CD4-positive, alpha-beta memory T cell (primary cell): ENCODE measurements at places on chromosomes 12 and 14. TPM values are rescaled to one million over a fixed set of nuclear protein-coding genes. Genes with fewer than 3 reads are reported as not detected.

The RNU4-1 gene
- total RNA-seq, result 1,200 TPM

The TXNRD1 gene
- total RNA-seq, result 64.5 TPM

The NYNRIN gene
- 0.32 TPM for total RNA-seq

The HDAC7 gene
- 139 TPM for total RNA-seq

The SDR9C7 gene
- not detected for total RNA-seq

GRCh38 chr14:71773898-71774481 lies 158.2 kb upstream of the RGS6 start:
- DNase-seq, result no peak
- H3K27ac ChIP-seq, result no peak overlapping the region
- no peaks in the 10 kb centered on the region for H3K27me3 ChIP-seq
- H3K36me3 ChIP-seq, result no peaks in the 10 kb centered on the region
- no peak overlapping the region for H3K4me3 ChIP-seq

DNA sequence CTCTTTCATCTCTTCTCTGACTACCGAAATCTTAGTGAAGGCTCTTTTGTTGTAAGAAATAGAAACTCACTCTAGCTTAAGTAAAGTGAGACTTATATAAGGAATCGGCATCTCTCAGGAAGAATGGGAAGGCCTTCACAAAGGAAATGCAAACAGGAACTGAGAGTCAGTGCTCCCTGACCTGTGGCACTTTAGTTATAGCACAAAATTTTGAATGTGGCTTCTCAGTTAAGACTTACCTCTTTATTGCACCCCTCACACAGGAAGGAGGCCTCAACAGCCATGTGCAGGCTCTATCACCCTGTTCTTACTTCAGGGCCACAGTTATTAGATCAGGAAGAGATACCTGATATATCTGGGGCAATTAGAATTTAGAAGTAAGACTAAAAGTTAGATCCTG lies 224.7 kb upstream of the EGLN3 start:
- H3K4me1 ChIP-seq, result no peaks in the 10 kb centered on the region
- H3K36me3 ChIP-seq, result no peaks in the 10 kb centered on the region

DNA sequence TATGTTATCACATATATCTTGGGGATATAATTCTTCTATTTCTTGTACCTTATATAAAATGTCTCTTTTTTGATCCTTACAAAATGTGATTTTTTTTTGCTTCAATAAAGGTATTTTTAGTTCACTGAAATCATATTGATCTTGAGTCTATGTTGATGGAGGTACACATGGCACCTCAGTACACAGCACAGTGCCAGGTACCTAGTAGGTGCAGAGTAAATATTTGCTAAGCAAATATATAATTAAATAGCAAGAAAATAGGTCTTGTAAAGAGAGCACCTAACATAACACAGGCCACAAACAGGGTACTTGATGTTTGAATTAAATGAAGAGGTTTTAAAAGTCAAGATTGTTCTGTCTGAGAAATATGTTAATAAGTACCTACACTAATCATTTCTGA lies 69.7 kb downstream of the CIT start:
- H3K36me3 ChIP-seq, result no peaks in the 10 kb centered on the region
- no peaks in the 10 kb centered on the region for H3K4me1 ChIP-seq
- no peak overlapping the region for H3K27ac ChIP-seq

- H3K4me1 ChIP-seq, result no peaks in the 10 kb centered on the region
- no peaks in the 10 kb centered on the region for H3K36me3 ChIP-seq
- no peak overlapping the region for H3K27ac ChIP-seq
- H3K27me3 ChIP-seq, result no peaks in the 10 kb centered on the region
These were observed 160.6 kb downstream of the ADGRD1 start for GRCh38 chr12:131114271-131114670.

- H3K36me3 ChIP-seq, result no peaks in the 10 kb centered on the region
- no peak for DNase-seq
- H3K27ac ChIP-seq, result no peak overlapping the region
- H3K4me3 ChIP-seq, result no peak overlapping the region
- H3K27me3 ChIP-seq, result no peaks in the 10 kb centered on the region
These were observed 142.4 kb downstream of the PLCZ1 start for GRCh38 chr12:18595412-18595811.

DNA sequence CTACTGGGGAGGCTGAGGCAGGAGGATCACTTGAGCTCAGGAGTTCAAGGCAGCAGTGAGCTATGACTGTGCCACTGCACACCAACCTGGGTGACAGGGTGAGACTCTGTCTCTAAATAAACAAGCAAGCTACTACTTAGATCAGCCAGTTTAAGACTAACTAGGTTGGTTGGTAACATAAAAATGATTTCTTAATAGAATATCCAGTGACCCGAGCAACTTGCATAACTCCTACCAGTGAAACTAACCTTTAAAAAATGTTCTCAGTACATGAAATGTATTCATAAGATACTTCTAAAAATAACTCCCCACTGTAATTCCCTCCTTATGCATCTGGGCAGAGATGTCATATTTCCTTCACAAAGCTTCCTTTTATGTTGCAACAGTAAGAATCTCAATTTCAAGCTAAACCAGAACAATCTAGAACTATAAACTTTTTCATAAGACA lies 15.9 kb downstream of the TAOK3 start:
- H3K27ac ChIP-seq, result no peak overlapping the region
- H3K4me3 ChIP-seq, result no peak overlapping the region
- H3K36me3 ChIP-seq, result no peaks in the 10 kb centered on the region
- no peak for DNase-seq
- H3K4me1 ChIP-seq, result peaks cover 41% of the 10 kb centered on the region
- no peaks in the 10 kb centered on the region for H3K27me3 ChIP-seq

- no peak overlapping the region for H3K27ac ChIP-seq
- H3K4me1 ChIP-seq, result peaks cover 14% of the 10 kb centered on the region
- no peak overlapping the region for H3K4me3 ChIP-seq
- peaks cover 29% of the 10 kb centered on the region for H3K36me3 ChIP-seq
- peak; percentile 14 for DNase-seq
- no peaks in the 10 kb centered on the region for H3K27me3 ChIP-seq
These were observed 20.7 kb downstream of the GTF2A1 start for GRCh38 chr14:81200054-81200453.

DNA sequence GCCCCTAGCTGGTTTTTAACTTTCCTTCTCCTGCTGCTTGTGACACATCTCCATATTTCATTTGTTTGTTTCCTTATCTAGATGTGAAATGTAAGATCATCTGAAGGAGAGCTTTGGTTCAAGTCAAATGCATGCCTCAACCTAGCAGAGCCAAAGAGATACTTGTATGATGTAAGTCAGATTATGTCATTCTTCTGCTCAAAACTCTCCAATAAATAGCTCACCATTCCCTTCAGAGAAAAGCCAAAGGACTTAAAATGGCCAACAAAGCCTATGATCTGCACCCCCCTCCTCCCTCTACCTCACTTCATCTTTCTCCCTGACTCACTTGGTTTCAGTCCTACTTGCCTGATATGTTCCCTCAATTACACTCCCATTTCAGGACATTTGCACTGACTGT lies 68.1 kb downstream of the COX16 start:
- H3K36me3 ChIP-seq, result no peaks in the 10 kb centered on the region
- H3K4me3 ChIP-seq, result no peak overlapping the region
- no peak overlapping the region for H3K27ac ChIP-seq
- no peaks in the 10 kb centered on the region for H3K4me1 ChIP-seq
- H3K27me3 ChIP-seq, result no peaks in the 10 kb centered on the region

- H3K27ac ChIP-seq, result no peak overlapping the region
- peaks cover 11% of the 10 kb centered on the region for H3K4me1 ChIP-seq
- no peak for DNase-seq
- no peaks in the 10 kb centered on the region for H3K36me3 ChIP-seq
- H3K27me3 ChIP-seq, result peaks cover 6% of the 10 kb centered on the region
These were observed 2.1 kb downstream of the GPRC5A start for GRCh38 chr12:12893438-12893837.

- H3K4me3 ChIP-seq, result no peak overlapping the region
- peaks cover 21% of the 10 kb centered on the region for H3K4me1 ChIP-seq
- no peak for DNase-seq
These were observed 50.9 kb downstream of the BTG1 start for GRCh38 chr12:92094751-92095161.

DNA sequence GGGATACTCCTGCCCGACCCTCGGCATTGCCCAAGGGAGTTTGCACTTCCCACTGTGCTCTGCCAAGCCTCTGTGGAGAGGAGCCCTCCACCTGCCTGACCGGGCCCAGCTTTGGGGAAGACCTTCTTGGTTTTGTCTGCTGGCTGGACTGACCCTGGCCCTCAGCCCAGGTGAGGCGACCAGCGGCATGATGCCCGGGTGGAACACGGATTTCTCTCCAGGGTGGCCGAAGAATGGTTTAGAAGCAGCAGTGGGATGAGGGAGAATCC lies 15.6 kb downstream of the ZBTB42 start:
- H3K36me3 ChIP-seq, result no peaks in the 10 kb centered on the region
- H3K27me3 ChIP-seq, result no peaks in the 10 kb centered on the region
- DNase-seq, result no peak
- H3K4me1 ChIP-seq, result peaks cover 29% of the 10 kb centered on the region
- peak overlapping the region; percentile 86 for H3K4me3 ChIP-seq
- peak overlapping the region; percentile 78 for H3K27ac ChIP-seq

DNA sequence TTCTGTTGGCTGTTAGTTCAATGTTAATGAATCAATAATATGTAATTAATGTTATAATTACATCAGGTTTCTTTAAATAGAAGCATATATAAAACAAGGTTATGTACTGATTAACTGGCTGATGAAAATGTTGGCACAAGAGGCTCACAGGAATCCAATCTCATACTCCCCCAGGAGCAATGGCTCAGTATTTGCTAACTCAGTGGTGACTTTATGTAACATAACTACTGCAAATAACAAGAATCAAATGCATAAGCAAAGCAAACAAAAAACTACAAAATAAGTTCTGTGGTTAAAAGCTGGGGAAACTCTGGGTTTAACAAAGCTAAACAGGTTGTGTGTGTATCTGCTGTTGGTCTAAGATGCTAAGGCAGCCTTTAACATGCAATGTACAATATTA lies 27.7 kb upstream of the BBS10 start:
- H3K4me1 ChIP-seq, result no peaks in the 10 kb centered on the region
- H3K36me3 ChIP-seq, result peaks cover 14% of the 10 kb centered on the region
- DNase-seq, result no peak
- H3K27ac ChIP-seq, result no peak overlapping the region
- no peaks in the 10 kb centered on the region for H3K27me3 ChIP-seq
- H3K4me3 ChIP-seq, result no peak overlapping the region

GRCh38 chr12:112711026-112711425 lies 80.5 kb upstream of the RPH3A start:
- no peaks in the 10 kb centered on the region for H3K36me3 ChIP-seq
- no peak overlapping the region for H3K27ac ChIP-seq
- no peak overlapping the region for H3K4me3 ChIP-seq
- no peaks in the 10 kb centered on the region for H3K4me1 ChIP-seq

GRCh38 chr12:47707905-47708543 lies 2.2 kb upstream of the RPAP3 start:
- no peak for DNase-seq
- H3K36me3 ChIP-seq, result no peaks in the 10 kb centered on the region
- H3K27me3 ChIP-seq, result no peaks in the 10 kb centered on the region
- no peak overlapping the region for H3K4me3 ChIP-seq

- no peak overlapping the region for H3K27ac ChIP-seq
- H3K36me3 ChIP-seq, result no peaks in the 10 kb centered on the region
- peaks cover 26% of the 10 kb centered on the region for H3K4me1 ChIP-seq
- no peak overlapping the region for H3K4me3 ChIP-seq
These were observed 1.8 kb upstream of the COX14 start for GRCh38 chr12:50110127-50110761.

DNA sequence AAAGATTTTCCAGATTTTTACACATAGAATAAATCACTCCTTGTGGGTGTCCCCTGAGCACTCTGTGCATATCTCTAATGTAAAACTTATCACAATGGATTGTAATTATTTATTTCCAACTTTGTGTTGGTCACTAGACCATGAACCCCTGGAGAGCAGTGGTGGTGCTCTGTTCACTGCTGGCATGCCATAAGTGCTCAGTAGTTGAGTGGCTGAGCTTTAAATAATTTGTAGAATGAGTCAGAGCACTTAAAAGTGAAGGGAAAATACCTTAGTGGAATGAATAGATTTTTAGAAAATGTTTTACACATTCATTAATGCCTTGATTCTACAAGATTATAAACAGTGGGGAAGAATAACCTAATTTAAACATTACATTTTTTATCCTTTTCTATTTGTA lies 6.3 kb downstream of the MGAT4C start:
- no peaks in the 10 kb centered on the region for H3K27me3 ChIP-seq
- H3K36me3 ChIP-seq, result no peaks in the 10 kb centered on the region
- H3K4me1 ChIP-seq, result no peaks in the 10 kb centered on the region

DNA sequence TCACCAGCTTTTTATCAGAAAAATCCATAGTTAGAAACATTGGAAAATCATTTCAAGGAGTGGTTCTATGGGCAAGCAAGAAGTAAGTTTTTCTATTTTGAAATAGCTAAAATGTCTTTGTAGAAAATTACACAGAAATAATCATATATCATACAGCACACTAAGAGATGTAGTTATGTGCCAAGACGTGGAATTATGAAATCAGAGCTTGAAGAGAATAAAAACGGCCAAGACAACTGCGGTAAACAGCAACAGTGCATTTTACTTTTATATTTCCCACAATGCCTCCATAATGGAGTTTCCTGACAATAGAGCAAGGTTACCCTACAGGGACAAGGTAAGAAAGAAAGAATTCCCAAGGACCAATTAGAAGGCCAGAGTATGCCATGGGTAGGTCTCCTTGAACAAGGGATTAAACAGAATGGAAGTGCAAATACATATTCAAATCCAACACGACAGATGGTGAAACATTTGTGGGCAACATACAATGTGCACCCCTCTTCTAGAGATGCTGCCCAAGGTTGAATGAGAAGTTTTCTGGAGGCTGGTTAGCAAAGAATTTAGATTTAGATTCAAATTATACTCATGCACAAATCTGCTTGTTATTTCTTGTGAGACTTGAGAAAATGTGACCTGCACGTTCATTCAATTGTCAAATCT lies 76.1 kb upstream of the BTG1 start:
- DNase-seq, result no peak
- H3K27me3 ChIP-seq, result no peaks in the 10 kb centered on the region
- no peak overlapping the region for H3K4me3 ChIP-seq
- H3K4me1 ChIP-seq, result no peaks in the 10 kb centered on the region

GRCh38 chr14:101007765-101008164 lies 104.2 kb upstream of the RTL1 start:
- no peaks in the 10 kb centered on the region for H3K36me3 ChIP-seq
- no peaks in the 10 kb centered on the region for H3K4me1 ChIP-seq
- H3K27me3 ChIP-seq, result no peaks in the 10 kb centered on the region
- no peak overlapping the region for H3K27ac ChIP-seq
